ENCODE measurements at places on chromosomes 3 and 15. TPM values are rescaled to one million over a fixed set of nuclear protein-coding genes. Genes with fewer than 3 reads are reported as not detected.

GRCh38 chr3:49724586-49724985 lies 835 bp upstream of the GMPPB start:
- no peak for ATAC-seq

DNA sequence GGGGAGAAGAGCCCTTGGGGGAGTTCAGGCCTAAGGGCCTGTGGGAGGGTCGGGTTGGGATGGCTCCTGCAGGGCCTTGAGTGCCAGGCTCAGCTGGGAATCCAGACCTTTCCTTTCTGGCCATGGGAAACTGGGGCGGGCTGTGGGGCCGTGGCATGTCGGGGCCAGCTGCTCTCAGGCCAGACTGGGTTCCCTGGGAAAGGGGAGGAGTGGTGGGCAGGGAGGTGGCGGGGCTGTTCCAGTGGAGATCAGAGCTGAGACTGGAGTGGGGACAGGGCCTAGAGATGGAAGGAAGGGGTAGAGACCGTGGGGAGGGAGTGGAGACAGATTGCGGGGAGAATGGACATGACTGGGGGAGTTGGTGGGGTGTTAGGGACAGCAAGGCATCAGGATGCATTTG lies 20.3 kb downstream of the FBLN2 start:
- no peak for ATAC-seq

- peak; percentile 43 for ATAC-seq
These were observed 131.7 kb downstream of the TNIK start for GRCh38 chr3:171328419-171329082.

- peak; percentile 70 for ATAC-seq
These were observed 29.3 kb upstream of the MAGEF1 start for GRCh38 chr3:184741259-184741556.

DNA sequence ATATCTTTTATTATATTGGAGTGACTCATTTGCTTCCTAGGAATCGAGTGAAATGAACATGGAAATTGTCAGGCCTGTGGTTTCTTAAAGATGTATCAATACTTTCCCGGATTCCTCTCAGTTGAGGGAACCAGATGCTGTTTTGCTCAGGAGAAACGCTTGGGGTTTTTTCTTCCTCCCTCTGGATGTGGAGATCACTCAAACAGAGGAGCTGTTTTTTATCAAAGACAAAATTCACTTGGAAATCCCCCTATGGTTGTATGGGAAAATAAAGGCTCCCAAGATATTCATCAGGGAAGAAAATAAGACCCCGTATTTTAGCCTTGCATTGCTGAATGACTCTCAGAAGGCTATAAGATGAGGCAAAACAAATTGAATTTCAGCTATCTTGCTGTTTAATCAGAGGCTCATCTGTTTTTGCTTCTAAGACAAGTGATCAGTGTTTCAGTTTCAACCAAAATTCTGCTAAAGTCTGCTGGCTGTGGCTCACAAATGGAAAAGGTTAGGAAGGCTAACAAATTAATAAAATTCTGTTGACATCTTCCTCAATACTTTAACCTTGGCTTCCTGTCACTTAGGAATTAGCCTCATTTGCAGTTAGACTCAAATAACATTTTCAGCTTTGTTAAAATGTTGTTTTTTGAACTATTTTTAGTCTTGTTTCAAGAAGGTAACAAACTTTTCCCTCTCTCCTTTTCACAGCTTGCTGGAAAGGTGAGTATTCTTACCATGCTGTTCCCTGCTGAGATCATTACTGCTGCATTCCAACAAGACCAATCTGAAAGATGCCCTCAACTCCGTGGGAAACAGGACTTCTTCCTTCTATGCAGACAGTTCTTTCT lies 83.6 kb downstream of the COL6A5 start:
- ATAC-seq = no peak

GRCh38 chr3:19248143-19248542 lies 99.8 kb downstream of the KCNH8 start:
- no peak for ATAC-seq

GRCh38 chr3:57596495-57597126 lies 533 bp downstream of the ARF4 start:
- peak; percentile 41 for ATAC-seq

POPDC2 gene
- total RNA-seq = 0.60 TPM

- peak; percentile 84 for ATAC-seq
These were observed 75.5 kb downstream of the MRPL46 start for GRCh38 chr15:88391700-88392099.

DNA sequence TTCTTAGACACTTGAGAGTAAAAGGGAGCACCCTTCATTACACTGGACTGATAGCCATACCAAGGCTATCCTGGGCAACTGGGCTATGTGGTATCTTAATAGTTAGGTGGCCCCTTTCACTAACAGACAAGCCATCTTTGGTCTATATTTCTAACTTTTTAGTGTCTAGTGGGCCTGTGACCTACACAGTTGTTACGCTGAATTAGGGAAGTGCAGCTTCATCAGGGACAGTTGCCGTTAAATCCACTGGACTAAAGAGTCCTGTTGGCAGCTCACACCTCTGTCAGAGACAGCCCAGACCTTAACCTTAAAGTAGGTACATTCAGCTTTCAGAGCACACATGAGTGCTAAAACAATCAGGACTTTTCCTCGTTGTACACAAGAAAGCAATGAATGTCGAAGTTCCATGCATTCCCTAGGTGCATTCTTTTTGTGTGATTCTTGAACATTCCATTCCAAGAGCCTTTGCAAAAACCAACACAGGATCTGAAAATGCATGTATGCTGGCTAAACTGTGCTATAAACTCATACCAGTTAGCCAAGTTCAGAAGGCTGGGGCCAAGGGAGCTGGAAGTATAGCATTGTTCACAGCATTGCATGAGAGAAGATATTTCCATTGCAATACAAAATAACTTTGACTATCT lies 230.2 kb upstream of the EIF1B start:
- no peak for ATAC-seq

STXBP5L gene
- not detected for total RNA-seq

DNA sequence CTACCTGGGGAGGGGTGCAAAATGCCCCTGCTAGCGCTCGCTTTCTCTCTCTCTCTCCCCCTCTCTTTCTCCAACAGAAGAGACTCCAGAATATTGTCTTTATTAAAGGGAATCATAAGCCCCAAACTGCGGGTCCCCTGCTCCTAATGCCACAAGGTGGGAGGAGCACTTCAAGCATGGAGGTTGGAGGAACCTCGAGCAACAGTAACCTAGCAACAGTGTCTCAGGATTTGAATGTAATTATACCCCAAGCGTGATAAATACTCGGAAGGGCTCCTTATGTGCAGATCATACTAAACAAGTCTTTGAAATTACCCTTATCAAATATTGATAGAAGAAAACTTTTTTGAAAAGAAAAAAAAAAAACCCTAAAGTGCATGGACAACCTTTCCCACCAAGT lies 582.2 kb upstream of the PPP2R3A start:
- no peak for ATAC-seq

CHMP2B gene
- total RNA-seq = 34.2 TPM

AADACL2 gene
- total RNA-seq = not detected

EBLN2 gene
- total RNA-seq = 2.1 TPM

DNA sequence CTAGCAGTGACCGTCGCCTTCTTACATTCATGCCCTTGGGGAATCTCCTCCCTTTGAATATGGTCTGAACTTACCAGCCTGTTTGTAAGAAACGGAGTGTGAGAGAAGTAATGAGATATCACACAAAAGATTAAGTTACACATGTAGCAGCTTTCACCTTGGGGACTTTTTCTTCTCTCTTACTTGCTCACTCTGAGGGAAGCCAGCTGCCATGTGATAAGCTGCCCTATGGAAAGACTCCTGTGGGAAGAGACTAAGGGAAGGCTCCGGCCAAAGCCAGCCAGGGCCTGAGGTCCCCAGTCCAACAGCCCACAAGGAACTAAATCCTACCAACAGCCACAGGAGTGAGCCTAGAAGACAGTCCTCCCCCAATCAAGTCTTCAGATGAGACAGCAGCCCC lies 190.4 kb upstream of the TSC22D2 start:
- no peak for ATAC-seq
